CD8-positive, alpha-beta memory T cell (primary cell): ENCODE measurements at places on chromosomes 7 and 10. TPM values are rescaled to one million over a fixed set of nuclear protein-coding genes. Genes with fewer than 3 reads are reported as not detected.

- no peaks in the 10 kb centered on the region for H3K36me3 ChIP-seq
- no peak for DNase-seq
- no peak overlapping the region for H3K4me3 ChIP-seq
- H3K27me3 ChIP-seq = no peaks in the 10 kb centered on the region
- peaks cover 55% of the 10 kb centered on the region for H3K4me1 ChIP-seq
- no peak overlapping the region for H3K27ac ChIP-seq
Measured at GRCh38 chr10:74587109-74587854, 239.1 kb upstream of the KAT6B start.

Gene KIAA1217
- not detected for polyA plus RNA-seq

DNA sequence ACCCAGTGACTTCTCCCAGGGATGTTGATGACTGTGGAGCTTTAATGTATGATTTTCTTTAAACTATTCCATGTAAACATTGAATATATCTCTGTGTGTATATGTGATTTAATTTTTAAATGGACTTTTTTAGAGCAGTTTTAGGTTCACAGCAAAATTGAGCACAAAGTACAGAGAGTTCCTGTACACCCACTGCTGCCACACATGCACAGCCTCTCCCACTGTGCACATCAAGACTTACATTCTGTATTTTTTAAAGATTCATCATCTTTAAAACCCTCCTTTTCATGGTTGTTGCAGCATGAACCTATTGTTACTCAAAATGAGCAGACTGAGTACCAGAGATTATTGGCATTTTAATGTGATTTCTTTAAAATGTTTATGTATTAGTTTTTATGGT, 51.3 kb downstream of the WIPF3 start:
- no peaks in the 10 kb centered on the region for H3K4me1 ChIP-seq
- H3K4me3 ChIP-seq = no peak overlapping the region
- no peak overlapping the region for H3K27ac ChIP-seq

GRCh38 chr10:92278996-92279696, 11.7 kb downstream of the CPEB3 start:
- DNase-seq = no peak
- no peaks in the 10 kb centered on the region for H3K27me3 ChIP-seq
- no peak overlapping the region for H3K27ac ChIP-seq
- no peak overlapping the region for H3K4me3 ChIP-seq
- no peaks in the 10 kb centered on the region for H3K4me1 ChIP-seq
- no peaks in the 10 kb centered on the region for H3K36me3 ChIP-seq

- no peak for DNase-seq
- no peaks in the 10 kb centered on the region for H3K4me1 ChIP-seq
- H3K27me3 ChIP-seq = no peaks in the 10 kb centered on the region
Measured at GRCh38 chr7:82530361-82530760, 86.8 kb upstream of the CACNA2D1 start.

Gene SDK1
- not detected for polyA plus RNA-seq

GRCh38 chr10:34370126-34370525, 445.0 kb downstream of the PARD3 start:
- DNase-seq = no peak
- no peaks in the 10 kb centered on the region for H3K27me3 ChIP-seq
- H3K4me1 ChIP-seq = no peaks in the 10 kb centered on the region
- no peak overlapping the region for H3K27ac ChIP-seq
- H3K4me3 ChIP-seq = no peak overlapping the region
- H3K36me3 ChIP-seq = no peaks in the 10 kb centered on the region

GRCh38 chr10:103630156-103630555, 136.7 kb downstream of the NEURL1 start:
- H3K4me1 ChIP-seq = no peaks in the 10 kb centered on the region
- no peak overlapping the region for H3K27ac ChIP-seq
- no peak for DNase-seq
- no peaks in the 10 kb centered on the region for H3K36me3 ChIP-seq

Gene LRIT2
- not detected for polyA plus RNA-seq

Gene MUC12
- 0.54 TPM for polyA plus RNA-seq

Gene LRRC18
- not detected for polyA plus RNA-seq

DNA sequence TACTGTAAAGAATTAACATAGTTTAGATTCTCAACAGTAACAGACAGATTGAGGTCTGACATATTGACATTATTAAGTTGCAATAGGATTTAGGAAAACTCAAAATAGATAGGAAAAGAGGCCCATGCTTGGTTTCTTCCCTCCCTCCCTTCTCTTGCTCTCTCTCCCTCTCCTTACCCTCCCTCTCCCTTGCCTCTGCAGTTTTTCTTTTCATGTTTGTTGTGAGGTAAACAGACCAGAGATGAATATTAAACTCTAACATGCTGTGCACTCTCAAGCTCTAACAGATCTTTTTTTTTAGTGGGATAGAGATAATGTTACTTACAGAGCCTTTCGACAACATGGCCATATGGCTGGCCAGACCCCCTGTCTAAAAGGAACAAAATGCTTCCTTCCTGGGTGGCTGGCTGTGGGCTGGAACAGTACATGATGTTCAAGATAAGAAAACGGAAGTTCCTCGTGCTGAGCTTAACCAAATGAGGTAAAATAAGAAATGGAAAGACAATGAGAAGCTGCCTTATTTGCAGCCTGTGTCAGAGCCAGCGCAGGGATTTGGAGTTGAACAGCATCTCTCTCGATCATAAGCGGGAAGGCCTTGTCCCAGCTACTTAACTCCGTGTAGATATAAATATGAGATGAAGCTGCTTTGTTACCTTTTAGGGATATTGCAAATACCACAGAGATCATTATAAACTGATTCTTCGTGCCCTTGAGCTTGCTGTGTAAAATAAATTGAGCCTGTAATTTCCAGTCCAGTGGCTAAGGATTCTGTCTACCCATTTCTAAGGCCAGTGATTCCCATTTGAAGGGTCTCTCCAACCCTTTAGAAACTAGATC, 391.9 kb upstream of the NPVF start:
- peak overlapping the region; percentile 2 for H3K4me3 ChIP-seq
- H3K4me1 ChIP-seq = peaks cover 21% of the 10 kb centered on the region
- H3K36me3 ChIP-seq = no peaks in the 10 kb centered on the region
- DNase-seq = no peak
- no peak overlapping the region for H3K27ac ChIP-seq

Gene TNS3
- not detected for polyA plus RNA-seq

GRCh38 chr10:6221971-6222751, 19.4 kb downstream of the PFKFB3 start:
- no peak overlapping the region for H3K27ac ChIP-seq
- no peak overlapping the region for H3K4me3 ChIP-seq

GRCh38 chr10:76401006-76401405, 969.6 kb downstream of the LRMDA start:
- no peaks in the 10 kb centered on the region for H3K36me3 ChIP-seq
- H3K4me1 ChIP-seq = no peaks in the 10 kb centered on the region
- no peak for DNase-seq
- H3K27ac ChIP-seq = no peak overlapping the region

Gene CABCOCO1
- polyA plus RNA-seq = not detected

DNA sequence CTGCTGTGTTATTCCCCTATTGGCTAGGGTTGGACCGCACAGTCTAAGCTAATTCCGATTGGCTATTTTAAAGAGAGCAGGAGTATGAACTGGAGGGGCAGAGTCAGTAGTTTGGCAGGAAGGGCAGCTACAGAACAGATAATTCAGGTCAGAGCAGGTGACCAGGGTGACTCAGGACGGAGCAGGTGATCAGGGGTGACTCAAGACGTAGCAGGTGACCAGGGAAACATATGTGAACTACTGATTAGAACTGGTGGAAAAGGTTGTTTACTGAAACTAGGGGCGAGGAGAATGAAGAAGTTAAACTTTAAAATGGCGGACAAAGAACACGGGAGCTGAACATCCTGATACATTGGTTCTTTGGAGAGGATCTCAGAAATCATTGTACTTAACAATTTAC, 102.3 kb downstream of the CCDC7 start:
- no peaks in the 10 kb centered on the region for H3K4me1 ChIP-seq
- H3K27ac ChIP-seq = no peak overlapping the region
- H3K36me3 ChIP-seq = no peaks in the 10 kb centered on the region
- no peaks in the 10 kb centered on the region for H3K27me3 ChIP-seq
- DNase-seq = no peak
- H3K4me3 ChIP-seq = no peak overlapping the region

DNA sequence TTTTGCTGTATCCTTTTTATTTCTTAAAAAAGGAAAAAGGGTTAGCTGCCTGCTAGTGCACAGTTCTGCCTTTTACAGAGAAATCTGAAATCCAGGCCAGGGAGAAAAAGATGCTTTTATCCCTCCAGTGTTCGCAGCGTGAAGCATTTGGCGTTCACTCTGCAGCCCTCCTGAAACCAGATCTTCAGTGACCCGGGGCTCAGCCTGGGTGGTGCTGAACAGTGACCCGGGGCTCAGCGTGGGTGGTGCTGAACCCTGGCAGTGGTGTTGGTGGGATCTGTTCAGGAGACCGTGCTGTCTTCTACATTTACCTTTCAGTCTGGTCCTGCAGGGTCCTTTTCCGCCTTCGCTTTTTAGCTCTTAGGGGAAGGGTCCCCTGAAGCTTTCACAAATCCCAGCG, 164.7 kb upstream of the KLF6 start:
- no peaks in the 10 kb centered on the region for H3K27me3 ChIP-seq
- H3K27ac ChIP-seq = no peak overlapping the region
- H3K4me3 ChIP-seq = no peak overlapping the region
- H3K4me1 ChIP-seq = peaks cover 56% of the 10 kb centered on the region
- no peaks in the 10 kb centered on the region for H3K36me3 ChIP-seq

Gene DRGX
- polyA plus RNA-seq = not detected

DNA sequence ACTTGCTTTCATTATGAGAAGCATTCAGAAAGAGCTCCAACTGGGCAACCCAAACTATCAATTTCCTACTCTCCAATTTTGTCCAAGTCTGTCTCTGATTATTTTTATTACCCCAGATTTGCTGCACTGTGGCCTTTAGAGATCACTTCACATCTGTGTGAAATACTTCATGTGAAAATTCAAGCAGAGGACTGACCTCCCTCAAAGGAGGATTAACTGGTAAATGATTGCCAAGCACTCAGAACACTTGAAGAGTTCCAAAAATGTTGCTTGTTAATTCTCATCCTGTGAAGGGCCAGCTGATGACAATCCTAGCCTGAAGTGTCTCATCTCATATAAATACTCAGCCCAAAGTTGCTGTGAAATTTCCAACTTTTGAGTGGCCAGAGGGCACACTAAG, 182.8 kb upstream of the DGKB start:
- no peak overlapping the region for H3K4me3 ChIP-seq
- no peak overlapping the region for H3K27ac ChIP-seq
- DNase-seq = no peak
- H3K36me3 ChIP-seq = no peaks in the 10 kb centered on the region

DNA sequence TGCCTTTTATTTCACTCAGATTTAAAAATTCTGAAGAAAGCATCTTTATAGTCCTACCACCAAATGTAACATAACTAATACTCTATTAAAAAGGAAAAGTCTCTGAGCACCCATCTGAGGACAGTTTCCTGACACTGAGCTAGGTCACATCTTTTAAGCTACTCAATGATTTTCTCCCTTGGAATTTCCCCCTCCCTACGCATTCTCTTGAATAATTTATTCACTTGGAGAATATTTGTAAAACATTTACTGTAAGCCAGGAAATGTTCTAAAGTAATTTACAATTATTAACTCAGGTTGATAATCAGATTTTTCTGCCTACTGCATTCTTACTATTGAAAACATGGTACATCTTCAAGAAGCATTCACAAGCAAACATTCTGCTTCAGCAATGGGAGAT, 297.2 kb upstream of the VSTM2A start:
- H3K27ac ChIP-seq = no peak overlapping the region
- no peaks in the 10 kb centered on the region for H3K36me3 ChIP-seq
- H3K4me3 ChIP-seq = no peak overlapping the region
- H3K27me3 ChIP-seq = no peaks in the 10 kb centered on the region
- H3K4me1 ChIP-seq = no peaks in the 10 kb centered on the region
- DNase-seq = no peak

Gene CYP3A4
- polyA plus RNA-seq = not detected

DNA sequence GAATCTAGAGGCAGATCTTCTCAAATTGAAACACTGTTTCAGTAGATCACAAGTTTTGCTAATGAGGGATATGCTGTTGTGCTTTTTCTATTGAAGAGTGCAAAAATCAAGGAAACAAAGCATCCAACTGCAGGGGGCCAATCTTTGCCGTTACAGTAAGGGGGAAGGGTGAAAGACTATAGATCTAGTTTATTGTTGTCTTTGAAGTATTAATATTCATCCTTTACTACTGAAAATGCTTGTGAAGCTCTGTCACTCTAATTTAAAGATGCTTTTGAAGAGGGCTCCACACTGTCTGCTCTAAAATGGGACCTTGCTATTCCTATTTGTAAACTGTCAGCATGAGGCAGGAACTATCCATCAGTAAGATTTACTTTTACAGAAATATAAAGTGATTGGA, 110.3 kb downstream of the MBL2 start:
- H3K27ac ChIP-seq = no peak overlapping the region
- no peak for DNase-seq
- H3K4me1 ChIP-seq = no peaks in the 10 kb centered on the region
- H3K27me3 ChIP-seq = no peaks in the 10 kb centered on the region
- H3K4me3 ChIP-seq = no peak overlapping the region

- no peaks in the 10 kb centered on the region for H3K4me1 ChIP-seq
- no peaks in the 10 kb centered on the region for H3K36me3 ChIP-seq
- H3K4me3 ChIP-seq = no peak overlapping the region
- no peaks in the 10 kb centered on the region for H3K27me3 ChIP-seq
- no peak for DNase-seq
Measured at GRCh38 chr7:80895056-80895455, 23.8 kb downstream of the SEMA3C start.

GRCh38 chr10:60096761-60097513, 190.6 kb upstream of the CCDC6 start:
- DNase-seq = no peak
- H3K4me1 ChIP-seq = no peaks in the 10 kb centered on the region
- H3K4me3 ChIP-seq = no peak overlapping the region

GRCh38 chr10:46551701-46552525, 4.5 kb downstream of the GPRIN2 start:
- no peak overlapping the region for H3K4me3 ChIP-seq
- DNase-seq = no peak
- no peak overlapping the region for H3K27ac ChIP-seq
- H3K4me1 ChIP-seq = no peaks in the 10 kb centered on the region

DNA sequence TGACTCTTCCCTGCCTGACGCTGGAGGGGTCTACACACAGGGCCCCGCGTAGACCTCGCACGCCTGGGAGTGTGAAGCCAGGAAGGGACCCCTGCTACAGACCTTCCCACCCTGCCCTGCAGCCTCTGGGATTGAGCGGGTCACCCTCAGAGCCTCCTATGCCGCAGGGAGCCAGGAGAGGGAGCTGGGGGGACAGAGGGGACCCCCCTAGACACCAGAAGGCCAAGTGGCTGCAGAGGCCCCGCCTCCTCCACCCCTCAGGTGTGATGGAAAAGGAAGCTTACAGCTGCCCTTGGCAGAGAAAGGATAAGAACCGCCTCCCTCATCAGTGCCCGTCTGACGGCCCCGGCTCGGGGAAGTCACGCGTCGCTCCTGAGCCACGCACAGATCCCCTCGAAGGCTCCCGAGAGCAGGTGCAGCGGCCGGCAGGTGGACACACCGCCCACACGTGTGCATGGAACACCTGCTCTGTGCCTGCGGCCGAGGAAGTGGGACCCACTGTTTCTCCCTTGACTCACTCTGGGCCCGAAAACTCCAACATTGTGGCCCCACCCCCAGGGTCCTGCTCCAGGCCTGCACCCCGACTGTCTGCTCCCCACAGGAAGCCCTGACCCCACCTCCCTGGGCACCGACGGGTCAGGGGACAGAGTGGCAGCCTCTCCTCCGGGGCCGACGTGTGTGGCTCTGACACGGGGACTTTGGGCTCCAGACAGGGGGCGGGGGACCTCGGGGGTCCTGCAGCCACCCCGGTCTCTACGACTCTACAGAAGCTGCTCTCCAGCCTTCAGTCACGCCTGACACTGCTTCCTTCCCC, 73.3 kb downstream of the MICALL2 start:
- H3K4me1 ChIP-seq = no peaks in the 10 kb centered on the region
- H3K27ac ChIP-seq = no peak overlapping the region
- DNase-seq = no peak
- H3K36me3 ChIP-seq = no peaks in the 10 kb centered on the region
- no peak overlapping the region for H3K4me3 ChIP-seq
- no peaks in the 10 kb centered on the region for H3K27me3 ChIP-seq
